Activated CD4-positive, alpha-beta T cell treated with anti-CD3 and anti-CD28 coated beads, Interleukin-10, Interleukin-2, amounts not matched to agents 100 ng/mL and 50 ng/mL, durations not matched to agents 16 hours and 8 hours (primary cell): ENCODE measurements at places on chromosomes 2 and 18.
A peak's percentile ranks its signal among the peaks of the same experiment; 100 is the strongest.

DNA sequence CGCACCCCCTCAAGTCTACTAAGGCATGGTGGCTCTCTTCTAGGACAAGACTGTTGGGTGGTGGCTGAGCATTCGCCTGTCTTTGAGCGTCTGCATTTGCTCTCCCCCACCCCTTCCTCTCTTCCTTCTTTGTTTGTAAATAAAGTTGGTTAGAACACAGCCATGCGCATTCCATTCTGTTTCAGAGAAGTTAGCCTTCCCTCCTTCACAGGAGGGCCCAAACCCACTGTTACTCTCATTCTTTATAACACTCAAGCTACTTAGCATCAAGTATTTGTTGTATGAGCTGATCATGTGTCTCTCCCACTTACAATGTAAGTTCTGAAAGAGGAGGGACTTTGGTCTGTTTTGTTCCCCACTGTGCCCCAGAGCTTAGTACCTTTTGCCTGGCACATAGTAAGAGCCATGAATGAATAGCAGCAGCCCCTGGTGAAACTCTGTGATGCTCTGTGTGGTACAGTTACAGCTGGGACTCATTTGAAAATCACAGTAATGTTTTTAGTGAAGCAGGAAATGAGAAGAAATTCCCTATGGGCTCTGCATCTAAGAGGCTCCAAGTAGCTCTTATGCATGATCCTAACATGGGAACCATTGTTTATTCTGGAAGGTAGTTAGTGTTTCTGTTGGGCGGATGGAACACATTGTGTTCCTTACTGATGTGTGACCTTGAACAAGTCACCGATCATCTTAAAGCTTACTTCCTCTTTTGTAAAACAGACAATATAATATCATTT, 7.7 kb downstream of the MGAT5 start:
- DNase-seq, result no peak

GRCh38 chr18:43648002-43648401, 370.7 kb upstream of the SYT4 start:
- no peak for DNase-seq

DNA sequence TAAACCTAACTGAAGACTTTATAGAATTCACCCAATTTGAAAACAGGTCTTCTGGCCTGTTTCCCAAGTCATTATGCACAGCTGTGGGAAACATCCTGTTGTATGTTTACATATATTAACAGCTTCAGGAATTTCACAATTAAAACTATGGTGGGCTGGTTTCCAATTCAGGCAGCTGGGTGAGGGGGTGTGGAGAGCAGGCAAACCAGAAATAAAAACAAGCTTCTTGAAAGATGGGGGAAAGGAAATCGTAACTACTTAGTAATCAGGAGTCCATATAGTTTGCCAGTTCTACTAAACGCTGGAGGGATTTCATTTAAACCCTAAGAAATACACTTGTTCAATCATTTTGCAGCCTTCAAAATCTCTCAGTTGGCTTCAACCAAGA, 22.8 kb downstream of the ATP8B1 start:
- DNase-seq, result no peak

GRCh38 chr2:69770193-69770702, 28.3 kb downstream of the ANXA4 start:
- peak; percentile 73 for DNase-seq

- DNase-seq, result no peak
These were observed 4.9 kb upstream of the ST3GAL5 start for GRCh38 chr2:85893428-85894258.

- no peak for DNase-seq
These were observed 80.4 kb downstream of the SGPP2 start for GRCh38 chr2:222504719-222505118.

DNA sequence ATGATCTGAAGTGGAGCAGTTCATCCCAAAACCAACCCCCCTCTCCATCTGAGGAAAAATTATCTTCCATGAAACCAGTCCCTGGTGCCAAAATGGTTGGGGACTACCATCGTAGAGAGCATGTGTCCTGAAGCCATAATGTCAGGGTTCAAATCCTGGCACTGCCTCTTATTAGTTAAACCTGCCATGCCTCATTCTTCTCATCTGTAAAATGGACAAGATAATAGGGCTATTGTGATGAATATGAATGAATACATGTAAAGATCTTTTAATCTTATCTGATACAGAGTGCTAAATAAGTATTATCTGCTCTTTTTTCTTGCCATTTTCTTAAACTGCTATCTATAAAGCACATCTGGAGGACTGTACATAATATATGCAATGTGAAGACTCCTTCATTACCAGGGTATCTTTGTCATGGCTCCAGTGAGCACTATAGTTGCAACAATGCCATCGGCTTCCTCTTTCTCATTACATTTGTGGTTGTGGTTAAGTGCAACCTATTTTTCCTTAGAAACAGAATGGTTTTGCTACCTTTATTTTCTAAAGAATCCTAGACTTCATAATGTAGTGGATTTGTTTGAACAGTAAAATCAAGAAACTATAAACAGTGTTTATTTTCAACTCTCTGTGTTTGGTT, 27.0 kb downstream of the MFSD6 start:
- no peak for DNase-seq

- DNase-seq, result no peak
These were observed 187.1 kb upstream of the PIK3C3 start for GRCh38 chr18:41767960-41768359.

- peak; percentile 5 for DNase-seq
These were observed 49.4 kb downstream of the TSPYL6 start for GRCh38 chr2:54206596-54206995.

GRCh38 chr18:69109686-69110085, 291.0 kb upstream of the DOK6 start:
- no peak for DNase-seq

DNA sequence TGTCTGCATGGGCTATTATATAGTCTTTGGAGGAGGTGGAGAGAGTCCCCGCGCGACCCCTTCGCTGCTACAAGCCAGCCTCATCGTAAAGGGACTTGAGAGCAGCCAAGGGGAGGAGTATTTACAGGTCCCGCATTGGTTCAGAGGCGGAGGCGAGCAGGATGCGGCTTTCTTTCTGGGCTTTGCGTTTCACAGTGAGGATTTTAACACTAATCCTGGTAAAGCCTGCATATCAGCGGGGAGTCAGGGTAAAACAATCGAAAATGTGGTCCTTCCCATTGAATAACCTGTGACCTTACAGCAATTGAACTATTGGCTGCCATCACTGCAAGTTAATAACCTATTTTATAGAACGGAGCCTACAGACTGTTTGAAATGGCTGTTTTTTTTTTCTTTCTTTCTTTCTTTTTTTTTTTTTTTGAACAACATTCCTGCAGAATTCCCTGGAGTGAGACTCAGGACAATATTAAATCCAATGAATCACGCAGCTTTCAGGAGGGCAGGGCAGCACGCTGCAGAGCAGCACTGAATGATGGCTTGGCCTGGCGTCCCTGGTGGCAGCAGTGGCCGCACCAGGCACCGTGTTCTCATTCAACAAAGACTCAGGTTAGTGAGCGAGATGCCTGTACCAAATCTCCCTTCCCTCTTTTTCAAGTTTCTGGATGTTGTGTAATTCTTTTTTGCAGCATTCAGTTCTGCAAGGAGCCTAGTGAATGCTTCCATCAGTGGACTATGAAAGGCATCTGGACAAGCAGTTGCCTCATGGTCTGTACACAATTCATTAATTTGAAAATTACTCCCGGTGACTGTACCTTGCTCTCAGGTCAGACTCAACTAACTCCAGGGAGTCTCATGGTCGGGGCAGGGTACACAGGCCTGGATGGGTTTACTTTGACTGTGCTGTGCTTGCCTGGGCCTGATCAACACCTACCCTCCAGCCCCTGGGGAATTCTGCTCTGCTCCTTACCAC, 19.8 kb downstream of the SMIM21 start:
- DNase-seq, result no peak
